Stimulated activated CD4-positive, alpha-beta T cell treated with anti-CD3 and anti-CD28 coated beads, TNF-alpha, amount 100 ng/mL, for 1 hour (primary cell): ENCODE measurements at places on chromosomes 16 and 17.

- DNase-seq: no peak
These were observed 40.1 kb downstream of the CLEC16A start for GRCh38 chr16:10984509-10984908.

DNA sequence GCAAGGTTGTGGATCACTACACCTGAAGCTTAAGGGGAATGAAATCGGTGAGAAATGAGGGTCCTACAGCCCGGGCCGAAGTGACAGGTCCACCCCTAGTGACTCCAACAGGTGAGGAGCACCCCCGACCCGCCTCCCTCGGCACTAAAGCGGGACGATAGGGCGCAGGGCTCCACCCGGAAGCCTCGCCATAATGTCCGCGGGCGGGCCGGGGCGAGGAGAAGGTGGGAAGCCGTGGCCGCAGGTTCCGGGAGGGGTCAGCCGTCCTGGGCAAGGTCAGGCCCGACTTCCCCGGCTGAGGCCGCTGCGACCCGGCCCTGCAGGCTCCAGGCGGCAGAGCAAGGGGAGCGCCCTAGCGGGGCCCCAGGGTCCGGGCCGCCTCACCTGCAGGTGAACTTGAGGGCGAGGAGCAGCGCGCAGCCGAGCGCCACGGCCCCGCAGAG lies 543 bp downstream of the TXNDC11 start:
- DNase-seq: peak; percentile 1

DNA sequence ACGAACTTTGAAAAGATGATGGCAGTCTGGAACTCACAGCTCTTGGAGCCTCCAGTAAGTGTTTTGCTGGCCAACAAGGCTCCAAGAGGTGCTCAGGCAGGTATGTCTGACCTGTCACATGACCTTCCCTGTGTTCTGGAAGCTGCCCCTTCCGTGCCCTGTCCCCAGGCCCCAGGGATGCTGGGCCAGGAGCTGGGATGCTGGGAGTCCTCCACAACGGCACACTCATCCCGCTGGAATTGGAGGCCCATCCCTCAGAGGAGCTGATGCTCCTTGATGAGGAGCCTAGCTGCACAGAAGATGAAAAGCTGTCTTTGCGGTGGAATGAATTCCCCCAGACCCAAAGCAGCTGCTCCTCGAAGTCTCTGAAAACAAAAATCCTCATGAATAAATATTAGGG lies 47.8 kb downstream of the HOXB1 start:
- no peak for DNase-seq

GRCh38 chr17:35898283-35899070 lies 18.3 kb upstream of the CCL5 start:
- DNase-seq: no peak

GRCh38 chr16:67987460-67988160 lies 7.3 kb upstream of the DPEP3 start:
- DNase-seq: no peak

DNA sequence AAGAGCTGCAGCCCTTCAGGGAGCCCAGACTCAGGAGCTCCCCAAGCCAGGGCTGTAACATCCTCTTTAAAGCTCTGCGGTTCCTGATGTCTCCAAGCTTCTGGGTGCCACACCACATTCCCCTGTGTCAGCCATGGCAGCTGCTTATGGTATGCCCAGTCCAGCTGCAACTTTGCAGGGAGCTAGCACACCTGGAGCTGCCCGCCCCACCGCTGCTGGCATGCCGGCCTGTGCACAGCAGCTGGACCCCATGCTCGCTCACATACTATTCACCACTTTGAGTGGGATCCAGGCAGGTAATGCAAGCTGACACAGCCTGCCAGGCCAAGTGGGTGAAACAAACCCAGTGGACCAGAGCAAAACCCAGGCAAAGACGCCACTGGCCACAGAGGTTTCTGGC lies 305.6 kb upstream of the AXIN2 start:
- DNase-seq: no peak

DNA sequence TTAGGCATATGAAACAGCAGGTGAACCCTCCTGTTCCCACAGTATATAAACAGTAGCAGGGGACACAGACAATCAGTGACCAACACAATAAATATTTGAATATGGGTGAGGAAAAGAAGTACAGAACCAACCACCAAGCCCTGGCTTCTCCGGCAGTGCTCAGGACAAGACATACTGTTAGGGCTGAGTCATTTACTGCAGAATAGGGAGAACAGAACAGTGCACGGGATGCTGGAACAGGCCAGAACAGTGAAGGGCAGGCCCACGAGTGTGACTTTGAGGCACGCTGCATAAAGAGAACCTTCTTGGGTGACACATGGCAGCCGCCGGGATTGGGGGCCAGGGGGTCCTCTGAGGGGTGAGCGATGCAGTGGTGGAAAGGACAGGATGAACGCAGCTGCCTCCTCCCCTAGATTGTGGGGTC lies 160.4 kb downstream of the CMIP start:
- no peak for DNase-seq

GRCh38 chr17:78451753-78452152 lies 73.3 kb downstream of the PGS1 start:
- DNase-seq: no peak

GRCh38 chr17:43324205-43324893 lies 74.4 kb upstream of the ARL4D start:
- DNase-seq: no peak

- no peak for DNase-seq
These were observed 1.4 kb downstream of the ZG16 start for GRCh38 chr16:29779474-29779873.

- DNase-seq: no peak
These were observed 24.0 kb upstream of the GINS2 start for GRCh38 chr16:85712801-85713200.
